ENCODE measurements at places on chromosomes 16 and 17.

DNA sequence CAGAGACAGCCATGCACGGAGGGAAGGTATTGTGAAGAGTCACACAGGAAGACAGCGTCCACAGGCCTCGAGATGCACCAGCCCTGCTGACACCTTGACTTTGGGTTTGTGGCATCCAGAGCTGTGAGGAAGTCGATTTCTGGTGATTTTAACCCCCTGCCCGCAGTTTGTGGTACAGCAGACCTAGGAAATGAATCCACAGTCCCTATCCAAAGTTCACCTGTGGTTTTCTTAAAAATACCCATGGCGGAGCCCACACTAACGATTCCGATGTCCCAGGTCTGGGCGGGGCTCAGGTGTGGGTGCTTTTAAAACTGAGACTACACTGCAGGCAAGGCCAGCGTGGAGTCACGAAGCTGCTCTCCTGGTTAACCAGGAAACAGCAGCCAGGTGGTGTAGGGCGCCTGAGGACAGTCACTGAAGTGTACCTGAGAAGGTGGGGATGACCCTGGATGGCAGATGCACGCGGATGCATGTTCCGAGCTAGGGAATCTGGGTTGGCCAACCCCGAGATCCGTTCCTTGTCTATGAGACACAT is 14.4 kb upstream of the MEAK7 start:
- no peaks in the 10 kb centered on the region for H3K36me3 ChIP-seq
- H3K27ac ChIP-seq = no peak overlapping the region
- no peak overlapping the region for H3K4me3 ChIP-seq

DNA sequence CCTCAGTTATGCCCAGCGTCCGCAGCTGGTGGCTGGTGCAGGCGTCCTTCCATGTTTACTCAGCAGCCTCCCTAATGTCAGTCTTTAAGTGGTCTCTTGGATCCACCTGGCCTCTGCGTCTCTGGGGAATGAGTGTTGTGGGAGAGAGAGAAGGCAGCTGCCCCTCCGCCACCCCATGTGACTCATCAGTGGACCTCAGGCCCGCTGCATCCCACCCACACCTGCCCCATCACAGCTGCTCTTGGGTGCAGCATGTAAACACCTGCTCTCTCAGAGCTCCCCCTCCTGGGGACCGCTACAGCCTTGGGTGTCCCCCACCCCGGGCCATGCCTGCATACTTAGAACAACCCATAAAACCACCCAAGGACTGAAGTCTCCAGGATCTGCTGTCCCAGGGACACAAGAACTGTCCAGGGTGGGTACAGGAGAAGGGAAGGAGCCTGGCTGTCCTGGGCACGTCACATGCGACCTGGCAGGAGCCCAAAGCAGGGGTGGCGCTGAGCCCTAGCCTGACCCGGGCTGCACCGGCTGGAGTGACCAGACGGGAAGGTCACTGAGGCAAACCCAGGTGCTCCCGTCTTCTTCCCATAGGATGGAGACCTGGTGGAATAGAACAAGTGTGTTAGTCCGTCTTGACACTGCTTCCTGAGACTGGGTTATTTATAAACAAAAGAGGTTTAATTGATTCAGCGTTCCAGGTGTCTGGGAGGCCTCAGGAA is 4.2 kb downstream of the C16orf90 start:
- no peak overlapping the region for H3K27ac ChIP-seq
- no peak for DNase-seq
- no peaks in the 10 kb centered on the region for H3K27me3 ChIP-seq

DNA sequence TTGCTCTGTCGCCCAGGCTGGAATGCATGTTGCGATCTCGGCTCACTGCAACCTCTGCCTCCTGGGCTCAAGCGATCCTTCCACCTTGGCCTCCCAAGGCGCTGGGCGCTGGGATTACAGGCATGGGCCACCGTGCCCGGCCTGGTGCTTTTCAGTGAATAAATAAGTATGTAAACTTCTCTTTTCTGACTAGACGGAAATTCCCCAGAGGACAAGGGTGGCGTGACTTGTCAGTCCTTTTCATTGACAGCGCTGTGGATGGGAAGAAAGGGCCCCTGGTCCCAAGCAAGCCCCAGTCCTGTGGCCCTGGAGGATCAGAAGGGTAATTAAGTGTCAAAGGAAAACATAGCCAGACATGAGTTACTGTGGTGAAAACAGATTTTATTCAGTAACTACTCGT is 9.6 kb upstream of the SPN start:
- H3K36me3 ChIP-seq = no peaks in the 10 kb centered on the region
- H3K4me1 ChIP-seq = peaks cover 15% of the 10 kb centered on the region
- peak overlapping the region; percentile 8 for H3K4me3 ChIP-seq
- H3K27ac ChIP-seq = no peak overlapping the region

DNA sequence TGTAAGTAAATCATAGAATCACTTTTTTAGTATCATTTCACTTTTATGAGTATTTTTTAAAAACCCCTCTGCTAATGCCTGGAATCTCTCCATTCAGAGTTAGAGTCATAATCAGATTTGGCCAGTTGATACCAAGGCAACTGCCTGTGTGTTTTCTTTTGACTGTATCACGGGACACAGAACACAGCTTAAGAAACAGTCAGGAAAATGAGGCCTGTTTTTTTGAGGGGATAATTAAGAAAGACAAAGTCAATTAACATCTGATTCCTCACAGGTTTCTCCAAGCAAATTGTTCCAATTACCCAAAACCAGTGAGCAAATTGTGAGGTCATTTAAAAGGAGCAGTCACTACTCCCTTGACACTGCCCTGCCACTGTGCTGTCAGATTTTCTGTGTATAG is 944.5 kb upstream of the SOX9 start:
- no peaks in the 10 kb centered on the region for H3K36me3 ChIP-seq
- DNase-seq = no peak
- no peaks in the 10 kb centered on the region for H3K27me3 ChIP-seq
- no peak overlapping the region for H3K27ac ChIP-seq
- H3K4me3 ChIP-seq = no peak overlapping the region

GRCh38 chr17:82242977-82243647 is 14.3 kb downstream of the SLC16A3 start:
- no peak overlapping the region for H3K4me3 ChIP-seq
- H3K27ac ChIP-seq = peak overlapping the region; percentile 58
- DNase-seq = no peak
- peaks cover 24% of the 10 kb centered on the region for H3K36me3 ChIP-seq
- peaks cover 34% of the 10 kb centered on the region for H3K4me1 ChIP-seq

DNA sequence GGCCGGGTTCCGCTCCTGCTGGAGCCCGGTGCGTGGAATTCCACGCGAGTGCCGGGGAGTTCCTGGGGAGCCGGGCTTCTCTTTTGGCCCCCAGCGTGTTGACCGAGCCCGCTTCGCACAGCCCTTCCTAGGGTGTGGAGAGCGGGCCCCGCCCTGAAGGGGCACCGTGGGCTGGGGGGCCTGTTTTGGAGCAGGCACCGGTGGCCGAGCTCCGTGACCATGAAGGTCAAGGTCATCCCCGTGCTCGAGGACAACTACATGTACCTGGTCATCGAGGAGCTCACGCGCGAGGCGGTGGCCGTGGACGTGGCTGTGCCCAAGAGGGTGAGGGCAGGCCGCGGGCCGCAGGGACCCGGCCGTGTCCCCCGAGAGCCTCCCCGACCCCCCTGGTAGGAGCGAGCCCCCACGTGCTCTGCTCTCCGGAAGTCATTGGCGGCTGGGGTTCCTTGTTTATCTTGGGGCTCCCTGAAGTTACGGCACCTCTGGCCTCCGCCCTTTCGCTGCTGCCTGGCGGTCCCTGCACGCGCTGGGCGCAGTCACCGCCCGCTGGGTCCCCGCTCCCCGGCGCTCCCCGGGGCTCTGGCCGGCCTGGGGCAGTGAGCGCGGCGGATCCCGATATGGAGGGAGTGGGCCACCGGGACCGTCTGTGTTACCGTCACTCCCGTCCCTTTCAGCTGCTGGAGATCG is 528 bp downstream of the HAGHL start:
- H3K27ac ChIP-seq = no peak overlapping the region
- H3K4me1 ChIP-seq = peaks cover 3% of the 10 kb centered on the region
- H3K27me3 ChIP-seq = no peaks in the 10 kb centered on the region
- peak; percentile 46 for DNase-seq
- peak overlapping the region; percentile 69 for H3K4me3 ChIP-seq
- no peaks in the 10 kb centered on the region for H3K36me3 ChIP-seq

- no peak for DNase-seq
- peaks cover 36% of the 10 kb centered on the region for H3K36me3 ChIP-seq
- H3K4me3 ChIP-seq = no peak overlapping the region
Observed at GRCh38 chr16:22425036-22425801, 50.8 kb upstream of the CDR2 start.

- no peak for DNase-seq
- peak overlapping the region; percentile 96 for H3K27ac ChIP-seq
- H3K27me3 ChIP-seq = no peaks in the 10 kb centered on the region
- peak overlapping the region; percentile 97 for H3K4me3 ChIP-seq
- H3K4me1 ChIP-seq = peaks cover 28% of the 10 kb centered on the region
Observed at GRCh38 chr17:73232587-73233373, 28.9 kb downstream of the CPSF4L start.

DNA sequence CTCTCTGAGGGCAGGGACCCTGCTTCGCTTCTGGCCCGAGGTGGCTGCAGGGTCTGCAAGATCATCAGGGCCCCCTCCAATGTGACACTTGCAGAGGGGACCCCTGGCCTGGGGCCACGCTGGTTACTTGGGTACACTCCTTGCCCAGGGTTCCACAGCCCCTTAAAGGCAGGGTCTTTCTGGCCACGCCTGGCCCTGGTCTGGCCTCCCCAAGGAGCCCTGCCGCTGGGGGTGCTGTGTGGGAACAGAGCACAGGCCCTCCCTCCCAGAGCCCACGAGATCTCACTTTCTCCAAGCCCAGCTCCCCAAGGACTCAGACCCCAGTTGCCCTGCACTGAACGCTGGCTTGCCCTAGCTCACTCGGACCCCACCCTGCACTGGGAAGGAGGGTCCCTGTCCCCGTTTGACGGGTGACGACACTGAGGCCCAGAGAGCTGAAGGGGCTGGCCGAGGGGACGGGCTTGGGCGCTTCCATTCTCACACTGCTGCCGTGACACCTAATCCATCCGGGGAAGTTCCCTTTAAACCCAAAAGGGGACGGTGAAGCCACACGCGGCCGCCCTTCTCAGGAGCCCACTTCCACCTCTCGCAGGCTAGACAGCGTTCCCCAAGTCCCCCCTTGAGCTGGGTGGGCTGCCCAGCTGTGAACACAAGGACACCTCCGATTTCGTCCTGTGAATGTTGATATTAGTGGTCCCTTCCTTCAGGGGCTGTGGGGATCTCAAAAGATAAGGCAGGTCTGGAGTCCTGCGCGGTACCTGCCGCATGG is 26.9 kb upstream of the OSGIN1 start:
- H3K4me3 ChIP-seq = no peak overlapping the region
- no peaks in the 10 kb centered on the region for H3K27me3 ChIP-seq
- peaks cover 8% of the 10 kb centered on the region for H3K36me3 ChIP-seq
- H3K27ac ChIP-seq = no peak overlapping the region
- no peak for DNase-seq

DNA sequence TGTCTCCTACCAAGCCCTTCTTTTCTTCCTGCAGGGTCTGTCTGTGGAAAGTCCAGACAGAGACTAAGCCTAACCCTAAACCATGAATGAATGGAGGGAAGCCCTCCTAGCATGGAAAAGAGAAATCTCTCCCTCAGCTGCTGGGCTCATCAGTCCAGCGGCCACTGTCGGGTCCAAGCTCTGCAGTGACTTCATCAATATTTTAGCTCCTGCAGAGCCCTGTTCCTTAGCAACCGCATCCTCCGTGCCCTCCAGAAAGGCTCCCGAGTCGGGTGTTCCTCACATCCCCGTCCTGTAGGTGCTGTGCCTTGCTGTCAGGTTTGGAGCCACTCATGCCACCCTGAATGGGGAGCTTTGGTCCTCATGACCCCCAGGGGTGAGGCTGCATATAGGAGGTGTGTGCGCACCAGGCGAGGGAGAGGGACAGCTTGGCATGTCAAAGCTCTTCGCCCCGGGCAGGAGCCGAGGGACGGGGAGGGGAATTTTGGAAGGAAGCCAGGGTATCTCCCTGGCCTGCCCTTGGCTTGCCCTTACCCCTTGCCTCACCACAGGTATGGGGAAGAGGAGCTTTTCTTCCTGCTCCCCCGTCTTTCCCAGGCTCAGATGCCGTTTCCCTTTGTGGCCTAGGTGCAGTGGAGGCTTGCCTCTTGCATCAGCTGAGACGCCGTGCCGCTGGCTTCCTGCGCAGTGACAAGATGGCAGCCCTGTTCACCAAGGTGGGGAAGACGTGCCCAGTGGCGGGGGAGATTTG is 23.9 kb downstream of the SGSM2 start:
- peaks cover 18% of the 10 kb centered on the region for H3K36me3 ChIP-seq
- H3K4me3 ChIP-seq = no peak overlapping the region
- H3K27ac ChIP-seq = no peak overlapping the region
- DNase-seq = no peak

DNA sequence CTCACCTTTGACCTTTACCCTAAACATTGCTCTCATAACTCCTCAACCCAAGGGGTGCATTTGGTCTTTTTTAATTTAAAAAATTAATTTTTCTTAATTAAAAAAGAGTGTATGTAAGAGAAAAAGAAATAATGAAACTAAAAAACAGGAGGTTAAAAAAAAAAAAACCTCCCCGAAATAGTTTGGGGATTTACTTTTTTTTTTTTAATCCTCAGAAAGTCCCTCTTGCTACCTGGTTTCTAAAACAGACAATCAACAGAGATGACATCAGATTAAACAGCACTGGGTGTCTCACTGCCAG is 301.3 kb downstream of the SOX9 start:
- H3K27me3 ChIP-seq = peaks cover 8% of the 10 kb centered on the region
- H3K27ac ChIP-seq = peak overlapping the region; percentile 83
- no peak for DNase-seq
- peak overlapping the region; percentile 58 for H3K4me3 ChIP-seq
- peaks cover 5% of the 10 kb centered on the region for H3K36me3 ChIP-seq

DNA sequence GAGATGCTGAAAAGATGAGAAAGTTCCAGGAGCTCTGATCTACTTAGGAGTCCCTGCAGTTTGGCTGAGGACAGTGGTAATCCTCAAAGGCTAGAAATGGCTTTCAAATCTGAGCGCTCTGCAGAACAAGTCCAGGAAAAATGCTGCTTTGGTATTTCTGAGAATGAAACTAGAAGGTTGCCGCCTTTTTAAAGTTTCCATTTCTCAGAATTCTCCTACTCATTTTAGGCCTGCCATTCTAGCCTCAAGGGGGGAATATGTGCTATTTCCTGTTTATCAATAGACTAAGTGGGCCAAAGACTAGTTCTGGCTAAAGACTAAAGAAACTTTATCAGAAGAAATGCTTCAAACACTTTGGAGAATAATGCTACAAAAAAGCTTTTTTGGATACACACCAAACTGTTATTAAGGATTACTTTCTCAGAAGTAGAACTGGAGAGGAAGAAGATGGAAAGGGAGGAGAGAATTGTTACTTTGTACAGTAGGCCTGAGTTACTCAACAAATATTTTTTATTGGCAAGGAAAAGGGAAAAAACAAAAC is at the start of gene SLFN12L:
TSS of gene SLFN12L (minus strand) at position 78 of the 541 bp plus-strand sequence. CDS start 15,314 bp downstream, outside the sequence.
- H3K36me3 ChIP-seq = no peaks in the 10 kb centered on the region
- H3K4me1 ChIP-seq = peaks cover 26% of the 10 kb centered on the region
- no peak for DNase-seq
- H3K4me3 ChIP-seq = peak within 1 kb of the TSS; percentile 52
- no peaks in the 10 kb centered on the region for H3K27me3 ChIP-seq

GRCh38 chr17:61322325-61323002 is 77.2 kb upstream of the TBX2 start:
- DNase-seq = no peak
- H3K4me3 ChIP-seq = no peak overlapping the region
- H3K4me1 ChIP-seq = no peaks in the 10 kb centered on the region
- H3K27ac ChIP-seq = no peak overlapping the region

All from memory B cell (primary cell).